ENCODE measurements at places on chromosomes 12 and 14.

DNA sequence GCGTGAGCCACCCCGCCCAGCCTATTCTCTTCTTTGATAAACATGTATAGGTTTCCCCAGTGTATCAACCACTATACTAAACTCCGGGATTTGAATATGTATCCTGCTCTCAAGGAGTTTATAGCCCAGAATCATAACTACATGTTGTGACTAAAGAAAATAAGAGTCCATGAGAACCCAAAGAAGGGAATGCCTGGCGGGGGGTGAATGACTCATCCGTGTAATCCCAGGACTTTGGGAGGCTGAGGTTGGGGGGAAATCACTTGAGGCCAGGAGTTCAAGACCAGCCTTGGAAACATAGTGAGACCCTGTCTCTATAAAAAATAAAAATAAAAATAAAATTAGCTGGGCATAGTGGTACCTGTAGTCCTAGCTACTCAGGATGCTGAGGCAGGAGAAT is 57.2 kb downstream of the SIX6 start:
- peak; percentile 26 for DNase-seq

GRCh38 chr14:51260225-51260624 is 20.2 kb downstream of the TMX1 start:
- no peak for DNase-seq

GRCh38 chr14:59771577-59771976 is 99.0 kb downstream of the RTN1 start:
- DNase-seq, result peak; percentile 49

DNA sequence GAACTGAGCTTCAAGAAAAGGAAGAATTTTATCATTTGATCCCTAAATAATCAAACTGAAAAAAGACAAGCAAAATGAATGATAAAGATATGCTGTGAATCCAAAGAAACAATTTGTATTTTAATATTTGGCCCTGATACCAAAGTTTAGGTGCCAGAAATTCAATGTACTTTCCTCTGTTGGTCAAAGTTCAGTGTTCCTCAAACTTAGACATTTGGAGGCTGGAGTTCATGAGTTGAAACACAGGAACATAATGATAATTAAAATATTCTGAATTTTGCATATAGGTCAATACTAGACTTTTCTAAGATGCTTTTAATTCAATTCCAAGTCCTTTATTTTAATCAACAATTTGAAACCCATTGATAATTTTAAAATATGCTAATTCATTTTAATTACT is 1007.7 kb upstream of the ATXN7L3B start:
- DNase-seq, result no peak

- DNase-seq, result no peak
These were observed 69.4 kb downstream of the SRGAP1 start for GRCh38 chr12:63913929-63914328.

- DNase-seq, result peak; percentile 49
These were observed 4.9 kb upstream of the GPR132 start for GRCh38 chr14:105069871-105070759.

DNA sequence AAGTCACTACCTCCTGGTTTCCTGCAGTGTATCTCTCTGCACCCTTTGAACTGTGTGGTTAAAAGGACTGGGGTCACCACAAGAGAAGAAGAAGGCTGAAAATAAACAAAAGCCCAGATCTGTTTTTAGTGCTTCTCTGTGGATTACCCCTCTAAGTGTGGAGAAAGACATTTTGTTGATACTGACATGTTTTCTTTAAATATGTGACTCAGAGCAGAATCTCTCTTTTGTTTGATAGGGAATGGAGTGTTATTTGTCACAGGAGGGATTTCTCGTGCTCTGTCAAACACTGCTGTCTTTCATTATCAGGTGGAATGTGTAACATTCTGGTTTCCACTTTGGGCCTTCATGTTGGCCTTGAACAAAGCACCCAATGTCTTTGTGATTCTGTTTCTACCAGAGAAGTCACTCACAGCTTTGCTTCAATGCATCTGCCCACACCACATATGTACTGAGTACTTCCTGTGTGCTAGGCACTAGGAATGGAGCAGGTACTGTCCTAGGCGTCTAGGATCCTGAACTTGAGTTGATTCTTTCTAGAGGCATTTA is 82.1 kb downstream of the PLXNC1 start:
- DNase-seq, result no peak

DNA sequence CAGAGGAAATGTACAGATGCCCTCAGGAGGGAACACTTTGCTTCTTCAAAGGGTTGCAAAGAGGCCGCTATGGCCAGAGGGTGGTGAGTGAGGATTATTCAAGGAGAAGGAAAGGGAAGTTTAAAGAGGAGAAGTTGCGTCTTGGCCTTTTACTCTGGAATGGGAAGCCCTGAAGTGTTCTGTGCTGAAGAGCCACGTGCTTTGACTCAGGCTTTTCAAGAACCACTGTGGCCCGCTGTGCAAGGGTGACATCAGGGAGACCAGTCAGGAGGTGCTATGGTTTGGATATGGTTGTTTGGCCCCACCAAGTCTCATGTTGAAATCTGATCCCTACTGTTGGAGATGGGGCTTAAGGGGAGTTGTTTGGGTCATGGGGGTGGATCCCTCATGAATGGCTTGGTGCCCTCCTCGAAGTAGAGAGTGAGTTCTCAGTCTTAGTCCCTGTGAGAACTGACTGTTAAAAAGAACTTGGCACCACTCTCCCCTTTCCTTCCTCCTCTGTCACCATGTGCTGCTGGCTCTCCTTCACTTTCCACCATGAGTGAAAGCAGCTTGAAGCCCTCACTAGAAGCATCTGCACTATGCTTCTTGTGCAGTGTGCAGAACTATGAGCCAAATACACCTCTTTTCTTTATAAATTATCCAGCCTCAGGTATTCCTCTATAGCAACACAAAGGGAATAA is 66.1 kb upstream of the DUSP6 start:
- no peak for DNase-seq

DNA sequence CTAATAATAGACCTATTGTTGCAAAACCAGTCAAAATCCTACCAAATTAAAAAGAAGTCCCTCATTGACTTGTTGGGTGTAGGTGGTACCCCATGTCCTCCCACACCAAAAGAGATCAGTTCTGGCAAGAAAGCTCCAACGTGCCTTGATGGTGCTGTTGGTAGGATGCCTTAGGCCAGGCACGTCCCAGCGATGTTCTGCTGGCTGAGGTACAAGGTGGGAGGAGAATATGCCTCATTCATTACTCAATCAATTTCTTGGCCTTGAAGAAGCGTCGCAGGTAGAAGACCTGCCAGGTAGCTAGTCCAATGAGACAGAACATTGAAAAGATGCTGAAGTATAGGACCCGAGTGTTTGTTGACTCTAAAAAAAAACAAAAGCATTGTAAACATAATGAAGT is 7.8 kb upstream of the NEK9 start:
- no peak for DNase-seq

DNA sequence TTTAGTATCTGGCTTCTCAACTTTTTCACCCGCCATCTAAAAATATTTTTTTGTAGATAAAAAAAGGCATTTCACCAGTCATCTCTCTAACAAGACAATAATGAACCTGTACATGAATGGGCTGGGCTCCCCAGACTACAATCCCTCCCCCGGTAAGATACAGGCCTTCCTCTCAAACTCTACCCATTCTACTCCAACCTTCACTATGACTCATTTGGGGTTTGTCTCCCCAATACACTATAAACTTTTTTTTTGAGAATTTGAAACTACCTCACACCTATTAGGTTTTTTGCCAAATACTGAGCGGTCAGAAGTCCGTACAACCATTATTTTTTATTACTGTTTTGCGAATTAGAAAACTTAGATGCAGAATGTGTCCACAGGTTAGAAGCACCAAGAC is 784 bp downstream of the RPL6 start:
- no peak for DNase-seq

- no peak for DNase-seq
These were observed 34.6 kb downstream of the TESC start for GRCh38 chr12:117064596-117064995.

GRCh38 chr12:85693093-85693665 is 143.0 kb downstream of the RASSF9 start:
- DNase-seq, result no peak
